ENCODE measurements at places on chromosomes 16 and 17.

GRCh38 chr17:76092526-76093413 is 10.8 kb downstream of the EXOC7 start:
- no peak for DNase-seq

DNA sequence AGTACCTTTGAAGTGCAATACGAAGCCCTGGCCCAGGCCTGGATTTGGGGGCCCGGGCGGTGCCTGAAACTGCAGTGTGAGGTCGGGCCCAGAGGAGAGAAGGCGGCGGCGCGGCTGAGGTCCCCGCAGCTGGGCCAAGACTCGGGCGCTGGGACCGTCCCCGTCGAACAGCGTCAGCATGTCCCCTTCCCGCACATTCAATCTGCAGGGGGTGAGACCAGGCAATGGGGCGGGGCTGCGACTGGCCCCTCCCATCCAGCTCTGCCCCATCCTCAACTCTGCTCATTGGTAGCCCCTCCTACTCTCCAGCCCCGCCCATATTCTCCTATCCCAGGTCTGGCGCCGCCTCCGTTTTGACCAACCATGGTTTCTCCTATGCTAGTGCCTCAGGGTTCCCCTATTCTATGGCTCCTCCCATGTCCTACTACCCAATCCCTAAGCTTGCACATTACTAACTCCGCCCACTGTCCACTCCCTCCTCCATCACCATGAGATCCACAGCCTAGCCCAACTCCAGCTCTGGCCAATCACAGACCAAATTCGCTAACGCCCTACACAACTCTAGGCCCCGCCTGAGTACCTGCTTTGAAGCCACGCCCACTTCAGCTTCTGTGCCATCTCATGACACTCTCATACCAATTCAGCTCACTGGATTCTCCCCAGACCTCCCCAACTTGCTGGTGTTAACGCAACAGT is 14.4 kb upstream of the CDIPT start:
- no peak for DNase-seq

- no peak for DNase-seq
Observed at GRCh38 chr16:52254746-52255145, 292.2 kb downstream of the TOX3 start.

GRCh38 chr17:8563024-8563776 is 67.3 kb downstream of the MYH10 start:
- no peak for DNase-seq

DNA sequence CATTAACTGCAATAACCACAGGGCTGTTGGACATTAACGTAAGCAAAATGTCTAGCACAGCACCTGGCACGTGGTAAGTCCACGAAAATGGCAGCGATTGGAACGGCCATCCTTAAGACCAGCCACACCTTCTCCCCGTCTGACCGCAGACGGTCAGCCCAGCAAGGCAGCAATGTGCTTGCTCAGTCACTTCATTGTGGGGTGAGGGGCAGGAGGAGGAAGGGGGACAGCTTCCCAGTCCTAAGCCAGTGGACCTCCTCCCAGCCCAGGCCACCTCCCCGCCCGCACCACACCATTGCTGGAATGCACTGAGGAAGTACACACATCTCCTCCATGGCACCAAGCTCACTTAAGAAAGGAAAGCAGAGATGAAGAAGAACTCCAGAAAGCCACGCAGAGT is 8.6 kb upstream of the MYLK3 start:
- DNase-seq, result no peak

GRCh38 chr16:75065521-75066149 is 50.9 kb downstream of the LDHD start:
- DNase-seq, result no peak

GRCh38 chr16:69320740-69321073 is 9.6 kb downstream of the VPS4A start:
- no peak for DNase-seq

DNA sequence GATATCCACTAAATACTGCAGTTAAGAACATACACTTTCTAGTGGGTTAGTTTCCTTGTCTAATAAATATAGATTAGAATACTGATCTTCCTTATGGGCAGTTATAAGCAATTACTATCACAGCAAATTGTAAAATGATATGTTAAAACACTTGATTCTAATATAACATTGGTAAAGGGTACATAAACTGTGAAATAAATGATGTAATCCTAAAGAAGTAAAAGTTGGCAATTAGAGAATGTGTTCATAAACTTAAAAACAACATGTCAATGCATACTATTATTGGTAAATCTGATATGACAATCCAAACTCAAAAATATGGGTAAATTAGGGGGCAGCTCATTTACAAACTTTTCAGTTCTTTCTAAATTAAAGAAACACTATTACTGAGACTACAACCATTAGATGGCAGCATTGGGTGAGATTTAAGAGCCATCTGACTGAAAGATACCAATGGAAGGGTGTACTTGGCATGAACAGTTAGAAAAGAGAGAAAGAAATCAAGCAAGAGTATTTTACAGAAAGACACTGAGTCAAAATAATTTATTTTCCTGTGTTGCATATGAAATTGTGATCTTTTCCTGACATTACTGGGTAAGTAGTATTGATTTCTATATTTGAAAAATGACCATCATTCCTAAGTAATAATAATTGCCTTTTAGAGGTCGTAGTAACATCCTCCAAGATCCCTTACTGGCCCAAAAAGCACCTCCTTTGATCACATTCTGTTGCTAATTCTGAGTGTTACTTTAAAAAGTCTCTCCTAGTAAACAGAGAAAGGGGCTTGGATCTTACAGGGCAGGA is 119.6 kb downstream of the SPAG9 start:
- DNase-seq, result peak; percentile 57

- DNase-seq, result no peak
Observed at GRCh38 chr17:37786481-37786880, 41.6 kb upstream of the HNF1B start.

GRCh38 chr16:12311309-12311708 is 334.8 kb downstream of the SNX29 start:
- DNase-seq, result no peak

DNA sequence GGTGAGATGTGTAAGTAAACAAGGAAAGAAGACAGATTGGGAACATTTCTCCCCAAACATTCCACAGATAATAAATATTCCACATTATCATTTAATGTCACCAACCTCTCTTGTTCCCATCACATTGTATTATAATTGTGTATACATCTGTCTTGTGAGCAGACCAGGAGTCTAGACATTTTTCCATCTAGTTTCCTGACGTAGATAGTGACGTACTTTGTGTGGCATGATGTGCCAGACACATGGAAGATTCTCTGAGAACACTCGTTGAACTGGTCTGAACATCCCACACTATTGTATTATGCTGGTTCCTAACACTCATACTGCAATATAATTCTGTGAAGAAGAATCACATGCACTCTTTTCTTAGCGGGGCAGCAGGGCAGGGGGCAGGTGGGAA is 34.0 kb downstream of the WSB1 start:
- DNase-seq, result no peak

DNA sequence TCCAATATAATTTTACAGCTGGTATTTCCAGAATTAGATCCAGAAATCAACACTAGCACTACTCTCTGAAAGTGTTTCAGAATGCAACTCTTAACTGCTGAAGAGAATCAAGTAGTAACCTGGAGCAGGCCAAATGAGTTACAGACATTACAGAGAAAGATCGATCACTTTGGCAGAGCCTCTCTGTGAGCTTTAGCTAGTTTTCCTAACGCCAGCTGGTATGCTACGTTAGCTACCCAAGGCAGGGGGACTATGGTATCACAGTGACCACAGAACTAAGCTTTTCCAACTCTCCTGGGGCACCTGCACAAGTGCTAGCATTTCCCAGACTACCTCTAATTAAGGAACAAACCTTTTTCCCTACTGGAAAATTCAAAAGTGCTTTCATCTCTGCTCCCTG is 30.4 kb downstream of the TRAF4 start:
- no peak for DNase-seq

GRCh38 chr16:55056585-55057401 is 126.1 kb downstream of the IRX5 start:
- no peak for DNase-seq

DNA sequence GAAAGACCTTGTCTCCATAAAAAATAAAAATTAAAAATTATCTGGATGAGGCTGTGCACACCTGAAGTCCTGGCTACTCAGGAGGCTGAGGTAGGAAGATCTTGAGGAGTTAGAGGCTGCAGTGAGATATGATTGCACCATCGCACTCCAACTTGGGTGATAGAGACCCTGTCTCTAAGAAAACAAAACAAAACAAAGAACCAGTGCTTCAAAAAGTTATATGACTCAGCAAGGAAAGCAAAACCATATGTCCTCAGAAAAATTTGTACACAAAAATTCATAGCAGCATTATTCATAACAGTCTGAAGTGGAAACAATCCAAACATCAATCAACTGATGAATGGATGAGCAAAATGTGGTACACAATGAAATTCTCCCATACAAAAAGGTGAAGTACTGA is 48.9 kb downstream of the SLFN5 start:
- DNase-seq, result no peak

- DNase-seq, result no peak
Observed at GRCh38 chr17:50882851-50883250, 16.7 kb upstream of the TOB1 start.

DNA sequence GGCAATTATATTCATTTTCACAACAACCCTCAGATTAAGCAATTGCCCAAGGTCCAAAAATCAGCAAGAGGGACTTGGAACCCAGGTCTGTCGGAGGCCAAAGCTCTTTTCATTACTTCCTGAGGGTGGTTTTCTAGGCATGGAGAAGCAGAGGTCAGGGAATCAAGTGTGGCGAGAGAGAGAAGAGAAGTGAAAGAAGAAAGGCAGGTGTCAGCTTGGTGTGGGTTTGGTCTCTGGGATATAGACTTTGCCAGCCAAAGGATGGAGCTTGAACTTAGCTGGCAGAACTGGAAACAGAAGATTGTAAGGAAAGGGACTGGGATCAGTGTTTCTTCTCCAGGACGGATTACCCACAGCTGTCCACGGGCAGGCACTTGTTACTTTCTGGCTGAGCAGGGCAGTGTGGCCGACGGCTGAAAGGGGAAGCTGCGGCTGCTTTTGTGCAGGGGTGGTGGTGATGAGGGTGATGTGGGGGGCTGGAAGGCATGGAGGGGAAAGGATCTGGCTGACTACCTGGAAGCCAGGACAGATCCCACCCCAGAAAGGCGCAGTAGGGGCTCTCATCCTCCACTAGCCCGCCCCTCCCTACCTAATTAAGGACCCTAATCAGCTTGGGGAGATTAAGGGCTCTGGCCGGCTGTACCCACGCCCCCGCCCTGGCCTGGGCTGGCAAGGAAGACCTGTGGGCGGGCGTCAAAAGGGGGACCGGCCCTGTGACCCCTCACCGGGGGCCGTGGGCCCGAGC is at the start of gene GUCY2D:
GUCY2D (plus strand) TSS at position 640 of the 745 bp plus-strand sequence. CDS start 433 bp downstream, outside the sequence.
- DNase-seq, result no peak

DNA sequence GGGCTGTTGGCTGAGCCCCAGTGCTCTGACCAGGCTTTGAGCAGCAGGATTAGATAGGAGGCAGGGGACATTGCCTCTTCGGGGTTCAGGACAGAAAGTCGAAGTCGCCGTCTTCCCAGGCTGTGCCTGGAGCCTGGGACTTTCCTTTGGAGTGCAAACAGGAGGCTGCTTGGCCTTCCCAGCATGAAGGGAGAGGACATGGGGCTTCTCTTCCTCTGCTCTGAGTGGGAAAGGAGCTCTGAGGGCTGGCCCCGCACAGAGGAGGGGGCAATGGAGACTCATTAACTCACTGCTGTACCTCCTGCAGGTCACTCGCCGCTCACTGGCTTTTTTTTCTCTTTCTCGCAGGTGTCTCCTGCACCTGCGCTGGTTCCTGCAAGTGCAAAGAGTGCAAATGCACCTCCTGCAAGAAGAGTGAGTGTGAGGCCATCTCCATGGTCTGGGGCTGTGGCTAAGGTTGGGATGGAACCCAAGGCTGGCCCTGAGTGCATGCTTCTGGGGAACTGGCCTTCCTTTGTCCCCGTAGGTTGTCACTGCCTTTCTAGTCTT is 642 bp downstream of the MT1F start:
- DNase-seq, result no peak

- DNase-seq, result no peak
Observed at GRCh38 chr17:10211666-10212065, 13.3 kb upstream of the GAS7 start.

DNA sequence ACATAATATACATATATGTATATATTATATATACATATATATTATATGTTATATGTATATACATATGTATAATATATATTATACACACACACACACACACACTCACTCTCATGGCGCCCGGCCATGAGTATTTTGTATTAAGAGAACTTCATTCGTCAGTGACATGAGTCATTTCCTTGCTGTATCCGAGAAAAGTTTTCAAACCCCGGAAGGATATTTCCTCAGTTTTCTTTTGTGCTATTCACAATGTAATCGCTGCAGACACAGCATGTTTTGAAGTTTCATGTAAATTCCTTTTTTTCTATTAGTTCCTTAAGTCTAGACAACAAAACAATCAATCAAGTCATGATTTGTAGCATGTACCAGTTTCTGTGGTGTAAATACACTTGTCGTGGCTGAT is 33.3 kb downstream of the OR1D5 start:
- no peak for DNase-seq

DNA sequence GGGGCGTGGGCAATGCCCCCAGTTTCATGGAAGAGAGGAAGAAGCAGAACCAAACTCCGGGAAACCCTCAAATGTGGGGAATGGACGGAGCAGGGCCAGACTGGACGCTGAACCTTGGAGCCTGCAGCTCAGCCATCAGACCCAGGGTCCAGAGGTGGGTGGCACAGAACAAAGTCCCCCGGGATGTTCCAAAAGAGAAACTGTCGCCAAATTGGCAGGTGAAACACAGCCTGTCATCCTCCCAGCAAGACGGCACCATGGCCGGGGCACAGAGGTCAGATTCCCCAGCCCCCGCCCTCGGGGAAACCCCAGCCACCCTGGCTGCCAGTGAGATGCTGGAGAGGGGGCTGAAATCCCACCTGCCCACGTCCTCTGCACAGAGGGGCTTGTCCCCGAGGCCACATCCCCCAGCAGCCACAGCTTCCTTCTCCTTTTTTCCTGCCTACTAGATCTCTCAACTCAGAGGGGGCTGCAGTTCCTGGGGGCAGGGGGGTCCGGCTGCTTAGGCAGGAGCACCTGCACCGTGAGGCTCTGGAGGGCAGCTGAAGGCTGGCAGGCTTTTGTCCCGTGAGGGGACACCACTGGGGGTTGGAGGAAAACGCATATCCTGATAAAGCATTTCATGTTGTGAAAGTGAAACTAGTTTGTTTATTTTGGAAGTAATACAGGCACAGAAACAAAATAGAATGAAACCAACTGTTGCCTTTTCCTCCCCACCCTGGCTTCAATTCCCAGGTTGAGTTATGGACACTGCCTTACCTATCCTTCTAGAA is 1.2 kb upstream of the SECTM1 start:
- DNase-seq, result no peak

- DNase-seq, result no peak
Observed at GRCh38 chr16:5444189-5444588, 346.6 kb upstream of the EEF2KMT start.

- DNase-seq, result no peak
Observed at GRCh38 chr17:81695211-81695610, 8.0 kb upstream of the MRPL12 start.
